Retinal pigment epithelial cell (primary cell): ENCODE measurements at places on chromosomes 12 and 14.

DNA sequence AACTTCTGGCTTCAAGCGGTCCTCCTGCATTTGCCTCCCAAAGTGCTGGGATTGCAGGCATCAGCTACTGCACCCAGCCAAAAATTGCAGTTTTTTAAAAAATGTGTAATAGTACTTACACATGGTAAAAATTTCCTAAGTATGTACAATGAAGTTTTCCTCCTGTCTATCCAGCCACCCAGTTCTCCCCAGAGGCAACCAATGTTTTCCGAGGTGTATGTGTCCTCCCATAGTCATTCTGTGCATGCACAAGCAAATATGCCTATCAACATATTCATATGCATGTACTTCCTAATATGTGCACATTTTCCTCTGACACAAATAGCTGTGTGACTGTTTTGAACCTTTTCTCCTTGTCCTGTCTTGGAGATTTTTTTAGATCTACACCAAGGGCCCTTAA is 195.0 kb downstream of the SLC5A8 start:
- no peak for DNase-seq

GRCh38 chr12:23399402-23399933 is 550.0 kb downstream of the SOX5 start:
- no peak for DNase-seq

GRCh38 chr12:119341020-119341419 is 6.5 kb downstream of the CCDC60 start:
- no peak for DNase-seq

- DNase-seq, result no peak
These were observed 397.8 kb upstream of the MIS18BP1 start for GRCh38 chr14:45650754-45651153.

DNA sequence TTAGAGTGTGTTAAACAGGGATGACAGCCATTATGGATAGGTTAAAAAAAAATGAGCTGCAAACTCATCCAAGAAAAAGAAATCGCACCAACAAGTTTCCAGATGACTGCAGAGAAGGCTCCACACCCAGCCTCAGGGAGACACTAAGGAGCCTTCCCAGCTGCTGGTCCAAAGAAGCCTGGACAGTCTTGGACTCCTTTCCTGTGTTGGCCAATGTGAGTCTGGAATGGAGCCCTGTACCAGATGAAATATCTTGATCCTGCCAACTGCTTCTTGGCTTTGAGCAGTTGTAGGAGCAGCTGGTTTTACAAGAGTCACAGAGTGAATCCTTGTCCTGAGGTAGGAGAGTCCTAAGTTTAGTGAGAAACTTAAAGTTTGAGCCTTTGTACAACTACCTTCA is 44.5 kb downstream of the SLC38A1 start:
- DNase-seq, result no peak
